T-helper 17 cell (primary cell): ENCODE measurements at places on chromosomes 7 and 10.

DNA sequence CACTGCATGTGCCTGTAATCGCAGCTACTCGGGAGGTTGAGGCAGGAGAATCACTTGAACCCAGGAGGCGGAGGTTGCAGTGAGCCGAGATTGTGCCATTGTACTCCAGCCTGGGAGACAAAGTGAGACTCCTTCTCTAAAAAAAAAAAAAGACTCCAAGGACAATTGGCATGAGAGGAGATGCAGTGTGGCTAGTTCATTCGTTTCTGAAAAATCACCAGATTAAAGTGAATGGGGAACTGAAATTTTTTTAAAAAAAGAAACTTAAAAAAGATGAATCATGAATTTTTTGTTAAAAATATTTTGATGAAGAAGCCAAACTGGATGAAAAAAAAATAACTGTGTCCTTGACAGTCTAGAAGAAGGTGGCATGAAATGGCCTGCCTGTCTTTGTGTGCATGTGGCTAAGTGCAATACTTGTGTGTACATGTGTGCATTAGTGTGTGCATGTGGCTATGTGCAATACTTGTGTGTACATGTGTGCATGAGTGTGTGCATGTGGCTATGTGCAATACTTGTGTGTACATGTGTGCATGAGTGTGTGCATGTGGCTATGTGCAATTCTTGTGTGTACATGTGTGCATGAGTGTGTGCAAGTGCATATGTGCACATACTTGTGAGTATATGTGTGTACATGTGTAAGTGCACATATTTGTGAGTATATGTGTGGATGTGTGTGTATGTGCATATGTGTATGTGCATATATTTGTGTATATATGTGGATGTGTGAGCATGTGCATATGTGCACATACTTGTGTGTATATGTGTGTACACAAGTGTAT is 391.7 kb upstream of the KLF6 start:
- no peak for DNase-seq

DNA sequence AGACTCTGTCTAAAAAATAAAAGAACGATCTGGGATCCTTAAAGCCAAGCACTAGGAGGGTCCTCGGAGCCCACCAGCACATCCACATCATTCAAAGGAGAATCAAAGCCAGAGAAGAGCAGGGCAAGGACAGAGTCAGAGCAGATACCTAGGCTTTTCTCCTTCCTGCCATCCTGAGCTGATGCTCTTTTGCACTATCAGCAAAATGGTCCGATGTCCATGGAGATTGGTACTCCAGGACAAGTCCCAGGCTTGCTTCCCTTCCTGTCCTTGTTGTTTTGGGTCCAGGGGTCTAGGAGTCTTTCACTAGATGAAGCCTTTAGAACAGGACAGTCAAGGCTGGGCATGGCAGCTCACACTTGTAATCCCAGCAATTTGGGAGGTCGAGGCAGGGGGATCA is 58.0 kb upstream of the ELN start:
- no peak for DNase-seq

GRCh38 chr10:12717981-12718707 is 283.4 kb downstream of the CCDC3 start:
- no peak for DNase-seq

DNA sequence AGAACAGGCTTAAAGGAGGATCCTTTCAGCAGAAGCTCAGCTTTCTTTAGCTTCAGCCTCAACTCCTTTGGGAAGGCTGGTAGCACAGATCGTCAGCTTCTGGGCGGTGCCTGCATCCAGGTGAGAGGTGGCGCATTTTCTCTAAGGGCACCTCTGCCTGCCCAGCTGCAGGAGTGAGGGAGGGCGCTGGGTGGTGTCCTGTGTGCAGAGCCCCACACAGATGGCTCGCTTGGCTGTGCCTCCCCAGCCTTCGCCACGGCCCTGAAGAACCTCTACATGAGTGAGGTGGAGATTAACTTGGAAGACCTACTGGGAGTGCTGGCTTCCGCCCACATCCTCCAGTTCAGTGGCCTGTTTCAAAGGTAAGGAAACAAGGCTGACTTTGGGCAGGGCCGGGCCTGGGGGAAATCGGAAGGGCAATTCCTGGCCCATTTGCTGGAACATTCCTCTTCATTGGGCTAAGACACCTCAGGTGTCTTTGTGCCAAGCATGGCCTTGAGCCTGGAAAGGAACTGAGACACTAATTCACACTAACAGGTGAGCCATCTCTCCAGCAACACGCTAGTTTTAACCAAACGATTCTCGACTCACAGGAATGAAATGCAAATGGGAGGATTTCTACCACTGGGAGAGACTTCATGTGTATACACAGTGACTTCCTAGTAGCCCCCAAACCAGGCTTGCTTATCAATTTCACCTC is 19.9 kb downstream of the BTBD16 start:
- DNase-seq: no peak

- DNase-seq: no peak
Measured at GRCh38 chr7:120966961-120967360, 16.4 kb downstream of the ING3 start.

DNA sequence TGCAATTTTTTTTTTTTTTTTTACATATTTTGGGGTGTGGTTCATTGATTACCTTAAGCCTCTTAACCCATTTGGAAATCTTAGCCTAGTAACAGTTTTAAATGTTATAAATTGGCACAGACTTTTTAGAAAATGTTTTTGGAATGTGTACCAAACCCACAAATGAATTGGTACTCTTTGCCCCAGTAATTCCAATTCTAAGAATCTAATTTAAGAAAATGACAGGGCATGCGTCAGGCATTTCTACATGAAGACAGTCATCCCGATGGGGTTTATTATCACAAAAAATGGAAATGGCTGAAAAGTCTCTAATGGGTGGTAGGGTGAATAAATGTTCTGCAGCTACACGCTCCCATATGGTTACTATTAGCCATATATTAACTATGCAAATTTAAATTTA is 54.9 kb downstream of the ITIH5 start:
- no peak for DNase-seq

GRCh38 chr7:78326876-78327275 is 528.3 kb downstream of the PHTF2 start:
- DNase-seq: no peak

GRCh38 chr10:91077549-91078071 is 142.9 kb upstream of the PCGF5 start:
- DNase-seq: no peak

DNA sequence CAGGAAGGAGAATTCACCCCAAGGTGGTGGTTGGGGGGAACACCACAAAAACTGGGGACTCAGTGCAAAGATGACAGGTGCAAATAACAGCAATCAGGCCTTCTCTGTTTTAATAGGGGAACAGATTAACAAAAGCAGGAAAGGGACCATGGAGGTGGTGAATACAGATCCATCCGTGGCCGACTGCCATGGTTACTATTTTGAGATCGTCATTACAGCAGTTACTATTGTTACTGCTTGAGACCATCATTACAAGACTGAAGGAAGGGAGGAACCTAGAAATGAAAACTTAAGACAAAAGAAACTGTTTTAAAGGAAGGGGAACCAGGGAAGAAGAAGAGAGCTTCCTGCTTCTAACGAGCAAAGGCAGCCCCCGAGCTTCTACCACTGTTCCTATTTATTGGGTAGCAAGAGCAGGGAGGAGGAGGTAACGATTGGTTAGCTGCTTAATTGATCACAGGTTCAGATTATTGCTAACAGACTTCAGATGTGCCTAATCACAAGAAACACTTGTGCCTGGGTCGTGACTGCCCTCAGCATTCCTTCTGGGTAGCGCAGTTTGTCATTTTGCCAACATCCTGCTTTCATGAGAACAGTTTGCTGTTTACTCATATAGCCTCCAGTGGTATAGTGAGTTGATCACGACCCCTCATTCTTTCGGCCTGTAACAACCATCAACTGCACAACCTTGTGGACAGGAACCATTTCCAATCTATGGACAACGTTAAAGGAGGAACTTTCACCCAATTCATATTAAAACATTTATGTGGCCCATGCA is 216.3 kb downstream of the CHCHD3 start:
- DNase-seq: no peak

DNA sequence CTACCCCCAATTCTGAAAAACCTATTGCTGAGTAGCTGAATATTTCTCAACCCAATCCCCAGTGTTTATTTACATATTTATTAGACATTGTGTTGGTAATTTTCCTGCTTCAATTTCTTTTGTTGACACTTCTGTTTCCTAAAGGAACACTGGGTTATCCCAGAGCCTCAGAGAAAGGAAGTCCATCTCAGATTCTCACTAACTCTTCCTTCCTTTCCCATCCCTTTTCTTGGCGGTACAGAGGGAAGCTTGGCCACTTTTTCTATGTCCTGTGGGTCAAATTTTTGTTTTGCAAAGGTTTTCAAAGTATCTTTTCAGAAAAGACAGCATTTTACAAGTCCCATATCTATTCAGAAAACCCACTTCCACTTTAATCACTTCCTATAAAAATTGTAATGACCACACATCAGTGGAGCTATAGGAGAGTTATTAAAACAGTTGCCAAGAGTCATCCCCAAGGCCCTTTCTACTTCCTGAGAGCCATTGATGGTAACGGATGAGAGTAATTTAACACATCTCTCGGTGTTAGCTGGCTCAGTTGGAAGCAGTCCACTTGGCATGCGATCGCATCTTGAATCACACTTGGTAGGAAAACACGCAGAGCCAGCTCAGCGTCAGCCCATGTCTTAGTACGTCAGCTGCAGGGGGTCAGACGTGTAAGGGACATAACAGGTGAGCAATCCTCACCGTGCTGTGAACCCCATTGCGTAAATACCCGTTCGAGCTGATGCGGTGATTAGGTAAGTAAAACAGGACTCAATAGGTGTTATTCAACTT is 231.1 kb upstream of the ADARB2 start:
- DNase-seq: no peak

DNA sequence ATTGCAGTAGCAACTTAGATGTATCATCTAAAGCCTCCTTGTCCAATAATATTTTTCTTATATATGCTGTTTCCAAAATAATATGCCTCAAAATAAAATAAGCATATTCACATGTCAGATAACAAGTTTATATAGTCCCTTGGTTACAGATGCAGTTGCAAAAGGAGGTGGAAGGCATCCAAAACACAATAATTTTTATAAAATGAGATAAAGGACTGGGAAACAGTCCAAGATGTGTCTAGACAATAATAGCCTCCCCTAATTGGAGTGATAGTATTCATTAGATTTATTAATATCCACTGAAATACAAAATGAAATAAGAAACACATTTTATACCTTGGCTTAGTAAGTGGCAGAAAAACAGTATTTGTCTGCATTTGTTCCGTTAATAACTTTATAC is 30.3 kb downstream of the BCAP29 start:
- DNase-seq: no peak

DNA sequence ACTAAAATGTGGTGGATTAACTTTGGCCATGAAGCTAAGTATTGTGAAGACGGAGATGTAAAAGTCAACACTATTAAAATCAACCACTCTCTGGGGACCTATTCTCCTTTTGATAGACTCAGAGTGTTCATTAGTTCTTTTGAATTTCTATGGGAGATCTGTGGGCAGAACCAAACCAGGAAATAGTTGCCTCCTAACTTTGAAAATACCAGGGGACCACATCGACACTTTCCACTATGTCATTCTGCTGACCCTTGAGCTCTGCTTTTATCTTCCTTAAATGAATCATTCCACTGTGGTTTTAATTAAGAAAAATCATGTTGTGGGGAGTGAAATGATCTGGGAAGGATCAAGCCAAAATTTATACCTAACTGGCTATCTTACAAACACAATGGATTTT is 960.5 kb downstream of the GATA3 start:
- no peak for DNase-seq

DNA sequence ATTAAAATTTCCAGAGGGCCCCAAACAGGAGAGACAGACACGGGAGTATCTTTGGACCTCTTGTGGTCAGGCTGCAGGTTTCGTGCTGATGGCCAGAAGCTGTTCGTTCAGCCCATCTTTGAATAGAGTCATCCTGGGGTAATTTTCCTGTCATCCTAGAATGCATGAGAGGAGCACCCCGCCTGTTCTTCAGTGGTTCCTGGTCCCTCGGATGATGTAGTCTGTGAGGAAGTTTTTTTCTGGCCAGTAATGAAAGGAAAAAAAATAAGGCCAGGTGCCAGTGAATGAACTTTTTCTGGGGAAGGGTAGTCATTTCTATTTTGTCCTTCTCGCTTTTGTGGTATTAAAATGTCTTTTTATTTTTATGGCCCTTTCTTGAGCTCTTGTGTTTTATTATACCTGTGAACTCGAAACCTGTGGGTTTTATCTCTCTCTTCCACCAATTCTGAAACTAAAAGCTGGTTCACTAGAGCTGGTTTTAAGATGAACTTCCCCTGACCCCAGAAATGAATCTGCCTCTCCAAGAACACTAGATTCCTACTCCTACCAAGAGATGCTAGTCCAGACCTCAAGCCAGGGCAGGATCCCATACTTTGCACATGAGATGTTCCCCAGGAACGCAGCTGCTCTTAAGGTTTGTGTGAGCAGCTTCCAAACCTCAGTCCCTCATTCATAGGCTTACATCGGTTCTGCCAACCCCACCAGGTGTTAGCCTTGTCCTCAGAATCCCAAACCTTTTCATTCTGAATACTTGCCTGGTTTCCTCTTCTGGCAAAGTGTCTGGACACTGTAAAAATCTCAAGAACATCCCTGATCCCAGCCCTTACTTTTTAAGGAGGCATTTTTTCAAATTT is 15.4 kb upstream of the MEST start:
- no peak for DNase-seq

DNA sequence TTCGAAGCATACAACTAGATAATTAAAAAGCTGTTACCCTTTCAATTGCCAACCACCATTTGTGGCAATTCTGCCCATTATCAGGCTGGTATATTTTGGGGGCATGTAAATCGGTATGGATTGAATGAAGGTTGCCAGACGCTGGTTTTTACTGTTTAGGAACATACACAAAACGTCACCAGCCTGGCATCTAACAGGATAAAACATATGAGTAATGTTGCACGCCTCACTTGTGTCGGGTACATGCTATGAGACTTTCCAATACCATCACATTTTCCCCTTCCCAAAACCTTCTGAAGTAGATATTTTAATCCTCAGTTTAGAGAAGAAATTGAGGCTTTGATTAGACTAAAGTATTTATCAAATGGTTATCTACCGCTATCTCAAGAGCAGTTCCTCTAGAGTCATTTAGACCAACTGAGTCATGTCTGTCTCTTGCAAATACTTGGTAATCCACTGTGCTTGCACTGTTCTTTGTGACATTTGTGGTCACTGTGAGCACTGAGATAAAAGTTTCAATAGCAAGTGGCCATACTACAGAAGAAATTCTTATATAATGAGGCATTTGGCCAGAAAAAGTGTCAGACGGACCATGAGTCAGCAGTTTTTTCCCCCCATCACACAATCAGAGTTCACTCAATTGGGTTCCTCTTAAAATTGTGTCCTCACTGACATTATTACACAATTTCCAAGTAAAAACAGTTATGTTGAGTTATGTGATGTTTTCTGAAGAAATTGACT is 498.7 kb downstream of the NXPH1 start:
- DNase-seq: no peak
